ENCODE measurements at places on chromosomes 1 and 21. TPM values are rescaled to one million over a fixed set of nuclear protein-coding genes. Genes with fewer than 3 reads are reported as not detected.

DNA sequence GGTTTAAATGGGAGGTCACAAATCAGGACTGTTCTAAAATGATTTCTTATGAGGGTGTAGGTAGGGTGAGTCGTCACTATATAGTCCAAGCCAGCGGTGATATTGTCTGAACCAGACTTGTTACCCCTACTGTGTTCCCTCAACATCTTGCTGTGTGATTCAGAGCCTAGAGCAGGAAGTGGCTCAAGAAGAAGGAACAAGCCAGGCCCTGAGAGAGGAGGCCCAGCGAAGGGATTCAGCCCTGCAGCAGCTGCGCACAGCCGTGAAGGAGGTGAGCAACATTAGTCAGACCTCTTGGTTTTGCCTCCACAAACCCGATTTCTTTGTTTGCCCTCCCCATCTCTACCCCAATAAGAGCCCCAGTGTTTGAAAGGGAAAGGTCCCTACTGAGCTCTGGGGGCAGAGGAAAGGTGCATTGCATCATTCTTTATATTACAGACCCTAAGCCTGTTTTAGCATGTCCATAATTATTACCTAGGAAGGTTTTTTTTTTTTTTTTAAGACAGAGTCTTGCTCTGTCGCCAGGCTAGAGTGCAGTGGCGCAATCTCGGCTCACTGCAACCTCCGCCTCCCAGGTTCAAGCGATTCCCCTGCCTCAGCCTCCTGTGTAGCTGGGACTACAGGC lies 5.0 kb upstream of the SH3BGRL3 start:
- DNase-seq, result peak; percentile 92

The UBL4B gene
- not detected for polyA plus RNA-seq

- peak; percentile 31 for DNase-seq
Observed at GRCh38 chr1:205961991-205962820, 18.9 kb upstream of the SLC26A9 start.

GRCh38 chr21:21624674-21625073 lies 626.5 kb downstream of the NCAM2 start:
- DNase-seq, result no peak

The ANKRD65 gene
- polyA plus RNA-seq, result not detected

DNA sequence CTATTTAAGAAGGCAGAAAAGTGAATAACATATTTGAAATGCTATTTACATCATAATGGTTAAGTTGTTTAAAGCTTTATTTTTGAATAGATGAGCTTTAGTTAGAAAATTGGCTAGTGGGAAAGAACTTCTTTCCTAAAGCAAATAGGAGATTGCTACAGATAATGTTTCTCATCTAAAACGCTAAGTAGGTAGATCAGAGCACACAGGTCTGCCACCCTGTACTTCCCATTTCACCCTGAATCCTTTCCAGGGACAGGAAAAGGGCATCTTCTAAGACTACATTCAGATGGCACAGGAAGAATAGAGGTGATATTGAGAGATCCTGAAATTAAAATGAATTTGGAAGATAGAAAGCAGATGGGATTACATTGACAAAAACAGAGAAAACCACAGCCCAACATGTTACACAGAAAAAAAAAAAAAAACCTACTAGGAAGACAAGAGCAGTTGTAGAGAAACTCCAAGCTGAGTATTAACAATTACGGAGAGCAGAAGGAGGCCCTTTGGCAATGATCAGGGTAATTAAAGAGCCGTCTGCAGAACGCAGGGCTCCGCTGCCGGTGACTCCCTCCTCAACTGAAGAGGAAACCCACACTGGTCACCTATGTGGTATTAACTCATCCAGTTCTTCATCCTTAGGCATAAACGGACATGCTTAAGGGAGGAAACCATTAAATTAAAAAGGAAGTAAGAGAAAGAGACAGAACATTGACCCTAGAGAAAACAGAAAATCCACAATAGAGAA lies 53.6 kb upstream of the MAP10 start:
- no peak for DNase-seq

GRCh38 chr1:169326956-169327268 lies 40.7 kb downstream of the NME7 start:
- no peak for DNase-seq

DNA sequence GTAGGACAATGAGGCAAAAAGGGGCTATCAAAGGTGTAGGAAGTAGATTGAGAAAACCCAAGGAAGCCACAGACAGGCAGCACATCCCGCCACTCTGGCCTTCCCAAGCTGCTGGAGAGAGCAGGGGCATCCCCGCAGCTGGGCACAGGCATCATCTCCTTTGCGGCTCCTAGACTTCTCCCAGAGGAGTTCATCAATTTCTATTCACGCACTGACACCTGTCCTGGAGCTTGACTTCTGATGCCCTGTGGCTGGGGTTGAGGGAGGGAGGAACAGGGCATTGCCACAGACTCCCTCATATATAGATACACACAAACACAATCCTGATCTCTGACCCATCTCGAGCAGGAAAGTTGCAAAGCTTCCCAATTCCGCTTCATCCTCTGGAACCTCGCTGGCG lies 1.9 kb upstream of the TFAP2E start:
- DNase-seq, result no peak

GRCh38 chr1:15187175-15188129 lies 33.9 kb downstream of the TMEM51 start:
- DNase-seq, result no peak

The SMIM1 gene
- polyA plus RNA-seq, result 2.7 TPM

- no peak for DNase-seq
Observed at GRCh38 chr1:154404511-154404931, 622 bp upstream of the IL6R start.

GRCh38 chr1:85616364-85616705 lies 35.8 kb downstream of the CCN1 start:
- no peak for DNase-seq

- DNase-seq, result no peak
Observed at GRCh38 chr1:104488296-104489015, 738.8 kb downstream of the AMY1C start.

The ARHGAP30 gene
- 126 TPM for polyA plus RNA-seq

DNA sequence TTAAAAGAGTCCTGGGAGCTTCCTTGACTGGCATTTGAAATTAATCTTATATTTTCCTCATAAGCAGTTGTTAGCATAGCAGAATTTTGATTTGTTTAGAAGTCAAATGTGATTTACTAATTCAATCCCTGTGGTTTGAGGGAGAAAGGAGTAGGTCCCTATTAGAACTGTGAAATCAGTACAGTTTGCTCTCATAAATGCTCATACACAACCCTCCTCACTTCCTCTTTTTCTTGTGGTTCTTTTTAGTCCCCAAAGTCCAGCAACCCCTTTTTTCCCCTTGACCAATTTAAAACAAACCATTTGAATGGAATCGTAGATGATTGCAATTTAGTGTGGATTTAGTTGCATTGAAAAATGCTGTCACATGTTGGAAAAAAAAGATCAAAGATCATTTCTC lies 9.2 kb upstream of the IFI44 start:
- no peak for DNase-seq

DNA sequence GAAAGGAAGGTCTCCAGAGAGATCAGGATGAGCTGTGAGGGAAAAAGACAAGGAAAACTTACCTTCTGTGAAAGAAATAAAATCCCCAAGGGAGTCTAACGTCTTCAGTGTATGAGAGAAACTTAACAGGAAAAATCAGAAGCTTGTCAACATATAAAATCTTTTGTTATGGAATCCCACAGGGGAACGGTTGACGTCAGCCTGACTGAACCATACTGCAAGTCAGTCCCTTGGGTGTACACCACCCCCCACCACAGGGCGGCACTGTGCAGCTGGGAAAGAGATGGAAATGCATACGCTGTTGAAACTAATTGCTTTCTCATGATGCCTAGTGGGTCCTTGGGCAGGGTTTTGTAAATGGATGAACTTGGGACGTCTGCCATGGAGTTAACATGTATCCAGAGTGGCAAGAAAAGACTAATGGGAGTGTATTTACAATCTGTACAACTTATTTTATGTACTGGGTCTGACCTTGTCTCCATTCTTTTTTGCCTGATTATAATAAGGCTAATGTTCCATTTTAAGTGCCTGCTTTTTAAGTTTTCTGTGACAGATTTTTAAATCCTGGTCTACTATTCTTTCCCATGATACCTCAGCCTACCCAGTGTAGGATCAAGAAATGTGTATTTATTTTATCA lies 22.7 kb downstream of the UTP25 start:
- no peak for DNase-seq

The SLC25A44 gene
- polyA plus RNA-seq, result 24.1 TPM

DNA sequence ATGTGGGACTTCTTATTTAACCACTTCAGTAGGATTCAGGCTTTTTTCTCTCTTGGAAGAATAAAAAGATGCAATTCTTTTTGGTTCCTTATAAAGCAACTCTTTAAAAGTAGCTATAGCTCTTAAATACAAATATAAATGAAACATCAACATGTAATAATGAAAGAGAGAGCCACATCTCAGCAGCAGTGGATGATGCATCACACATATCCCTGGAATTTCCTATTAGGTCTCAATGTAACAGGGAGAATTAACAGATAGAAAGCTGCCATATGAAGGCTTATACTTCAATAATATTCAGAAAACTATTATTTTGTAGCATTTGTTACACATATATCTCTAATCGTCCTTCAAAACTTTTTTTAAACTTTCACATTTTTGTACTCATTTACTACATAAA lies 119.0 kb upstream of the USH2A start:
- DNase-seq, result no peak

DNA sequence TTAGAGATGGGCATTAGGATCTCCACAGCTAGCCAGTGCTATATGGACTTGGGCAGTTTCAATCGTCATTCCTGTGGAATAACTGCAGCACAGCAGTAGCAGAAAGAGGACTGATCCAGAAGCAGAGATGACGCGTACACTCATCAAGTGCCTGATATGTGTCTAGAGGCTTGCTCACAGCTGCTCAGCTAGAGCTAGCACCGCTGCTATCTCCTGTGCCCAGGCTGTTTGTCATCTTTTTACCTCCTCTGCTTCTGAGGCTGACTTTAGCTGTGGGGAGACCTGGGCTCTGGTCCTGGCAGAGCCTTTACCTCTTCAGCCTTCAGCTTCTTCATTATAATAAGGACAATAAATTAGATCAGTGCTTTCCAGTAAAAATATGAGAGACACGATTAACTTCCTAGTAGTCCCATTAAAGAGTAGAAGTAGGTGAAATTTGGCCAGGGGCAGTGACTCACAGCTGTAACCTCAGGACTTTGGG lies 5.3 kb downstream of the TENT5C start:
- no peak for DNase-seq

DNA sequence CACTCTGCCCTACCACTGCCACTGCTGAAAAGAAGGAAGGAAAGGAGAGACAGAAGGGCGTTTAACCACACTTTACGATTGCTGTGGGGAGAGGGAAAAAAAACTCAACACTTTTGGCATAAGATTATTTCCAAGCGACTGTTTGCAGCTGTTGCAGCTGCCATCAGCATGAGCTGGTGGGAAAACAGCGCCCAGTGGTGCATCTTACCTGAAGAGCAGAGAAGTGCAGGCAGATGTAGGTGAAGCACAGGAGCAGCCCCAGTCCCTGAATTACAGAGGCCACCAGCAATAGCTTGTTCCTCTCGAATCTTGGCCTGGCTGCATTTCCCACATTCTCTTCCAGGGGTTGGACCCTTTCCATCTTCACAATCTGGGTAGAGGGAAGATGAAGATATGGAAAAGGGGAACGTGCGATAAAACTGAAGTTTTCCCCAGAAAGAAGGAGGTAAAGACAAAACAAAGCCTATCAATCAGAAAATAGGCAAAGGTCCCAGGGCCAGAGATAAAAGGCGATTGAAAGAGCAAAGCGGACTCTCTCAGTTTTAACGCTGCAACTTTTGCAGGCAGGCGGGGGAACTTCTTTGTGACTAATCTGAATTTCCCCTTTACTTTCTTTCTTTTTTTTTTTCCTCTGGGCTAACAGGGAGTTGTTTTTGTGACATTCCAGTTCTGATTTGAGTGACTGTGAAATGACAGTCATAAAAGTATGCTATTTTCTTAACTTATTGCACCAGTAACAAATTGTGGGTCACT lies at the start of gene TNFSF4:
TNFSF4 (minus strand) TSS at position 516 of the 753 bp plus-strand sequence; CDS start at position 361, 155 bp downstream.
- DNase-seq, result peak; percentile 14

The INAVA gene
- not detected for polyA plus RNA-seq

DNA sequence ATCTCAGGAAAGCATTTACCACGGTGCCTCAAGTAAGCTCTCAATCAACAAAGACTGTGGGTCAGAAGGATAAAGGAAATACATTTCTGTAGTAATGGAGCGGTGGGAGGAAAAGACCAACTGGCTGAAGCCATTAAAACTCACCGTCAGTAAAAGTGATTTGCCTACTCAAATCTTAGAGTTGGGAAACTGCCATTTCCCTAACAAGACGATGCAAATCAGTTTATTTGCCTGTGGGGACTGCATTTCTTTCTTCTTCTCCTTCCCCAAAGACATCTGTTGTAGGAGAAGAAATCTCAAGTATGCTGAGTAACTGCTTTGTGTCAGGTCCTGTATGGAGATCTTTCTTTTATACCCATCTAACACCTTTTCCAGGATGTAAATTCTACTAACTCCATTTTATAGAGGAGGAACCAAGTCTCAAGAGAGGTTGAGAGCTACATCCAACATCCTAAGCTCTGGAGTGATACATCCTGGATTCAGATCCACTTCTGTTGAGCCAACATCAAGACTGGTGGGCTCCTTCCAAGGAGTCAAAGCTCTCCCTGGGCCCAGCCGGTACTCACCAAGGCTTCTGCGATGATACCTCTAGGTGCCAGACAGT lies 219.3 kb upstream of the FGGY start:
- DNase-seq, result no peak

The OR2T35 gene
- polyA plus RNA-seq, result not detected

The GNAT2 gene
- polyA plus RNA-seq, result not detected

The RBM11 gene
- not detected for polyA plus RNA-seq

- DNase-seq, result no peak
Observed at GRCh38 chr1:119680723-119681122, 31.0 kb upstream of the PHGDH start.

The FAM151A gene
- not detected for polyA plus RNA-seq

- no peak for DNase-seq
Observed at GRCh38 chr1:105874621-105875020, 1181.9 kb upstream of the PRMT6 start.

DNA sequence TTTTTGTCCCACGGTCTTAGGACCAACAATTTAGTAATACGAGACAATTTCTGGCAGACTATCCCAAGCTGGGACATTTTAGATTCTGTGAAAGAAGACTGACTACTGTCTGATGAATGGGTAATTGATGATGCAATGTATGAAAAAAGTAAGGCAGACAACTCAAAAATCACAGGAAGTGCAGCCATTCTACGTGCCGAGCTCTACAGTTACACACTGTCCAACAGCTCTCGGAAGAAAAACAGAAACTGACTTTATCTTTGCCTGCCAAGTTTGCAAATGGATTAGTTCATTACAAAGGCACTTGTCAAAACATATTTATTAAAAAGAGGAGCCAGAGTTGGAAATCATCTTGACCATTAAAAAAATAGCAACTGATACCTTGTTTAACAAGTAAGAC lies 31.3 kb downstream of the ZBTB8B start:
- no peak for DNase-seq

The RNF223 gene
- not detected for polyA plus RNA-seq

- no peak for DNase-seq
Observed at GRCh38 chr1:161177936-161178244, 583 bp upstream of the B4GALT3 start.

DNA sequence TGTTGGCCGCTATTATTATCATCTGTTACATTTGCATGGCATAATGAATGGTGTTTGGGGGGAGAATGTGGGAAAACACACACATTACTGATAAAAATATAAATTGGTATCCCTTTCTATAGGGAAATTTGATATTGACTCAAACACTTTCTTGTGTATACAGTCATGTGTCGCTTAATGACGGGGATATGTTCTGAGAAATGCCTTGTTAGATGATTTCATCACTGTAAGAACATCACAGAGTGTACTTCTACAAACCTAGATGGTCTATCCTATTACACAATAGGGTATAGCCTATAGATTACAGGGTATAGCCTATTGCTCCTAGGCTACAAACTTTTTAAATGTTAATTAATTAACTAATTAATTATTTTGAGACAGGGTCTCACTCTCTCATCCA lies 67.2 kb upstream of the B3GALNT2 start:
- DNase-seq, result no peak

The RGSL1 gene
- not detected for polyA plus RNA-seq

All from CD14-positive monocyte (primary cell).